Stimulated activated memory B cell treated with anti-CD40 and anti-IgM and Interleukin-4, amounts not matched to agents 10 μg/mL and 1 μg/mL and 100 μg/mL, for 72 hours (primary cell): ENCODE measurements at places on chromosomes 13 and 19.

DNA sequence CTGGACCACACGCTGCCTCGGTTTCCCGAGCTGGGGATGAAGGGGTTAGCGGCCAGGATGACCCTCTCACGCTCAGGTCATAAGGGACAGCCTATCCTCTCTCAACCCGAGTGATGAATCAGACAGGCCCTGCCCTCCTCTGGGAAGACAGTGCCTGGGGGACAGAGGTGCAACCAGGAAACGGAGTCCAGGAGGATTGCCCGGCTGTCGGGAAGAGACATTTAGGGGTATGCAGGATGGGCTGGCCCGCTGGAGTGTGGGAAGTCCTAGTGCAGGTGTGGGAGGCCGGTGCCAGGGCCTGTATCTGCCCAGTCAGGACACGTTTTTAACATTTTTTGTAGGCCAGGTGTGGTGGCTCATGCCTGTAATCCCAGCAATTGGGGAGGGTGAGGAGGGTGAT, 8.3 kb downstream of the LSM7 start:
- no peak overlapping the region for H3K4me3 ChIP-seq
- H3K36me3 ChIP-seq: peaks cover 19% of the 10 kb centered on the region
- H3K27me3 ChIP-seq: no peaks in the 10 kb centered on the region
- no peak overlapping the region for H3K27ac ChIP-seq
- peaks cover 70% of the 10 kb centered on the region for H3K4me1 ChIP-seq
- no peak for ATAC-seq

GRCh38 chr19:35828692-35829301, 16.2 kb upstream of the PRODH2 start:
- H3K27me3 ChIP-seq: peaks cover 69% of the 10 kb centered on the region
- no peaks in the 10 kb centered on the region for H3K4me1 ChIP-seq
- H3K36me3 ChIP-seq: no peaks in the 10 kb centered on the region
- no peak overlapping the region for H3K4me3 ChIP-seq
- no peak for ATAC-seq
- no peak overlapping the region for H3K27ac ChIP-seq

- no peaks in the 10 kb centered on the region for H3K27me3 ChIP-seq
- no peaks in the 10 kb centered on the region for H3K4me1 ChIP-seq
- no peak for ATAC-seq
- H3K4me3 ChIP-seq: no peak overlapping the region
- no peak overlapping the region for H3K27ac ChIP-seq
Measured at GRCh38 chr13:87234981-87235380, 436.2 kb upstream of the SLITRK5 start.

GRCh38 chr13:76016799-76017400, 380.8 kb downstream of the LMO7 start:
- no peaks in the 10 kb centered on the region for H3K36me3 ChIP-seq
- no peak overlapping the region for H3K4me3 ChIP-seq
- no peak overlapping the region for H3K27ac ChIP-seq
- H3K27me3 ChIP-seq: no peaks in the 10 kb centered on the region

GRCh38 chr13:59494151-59494550, 669.6 kb downstream of the DIAPH3 start:
- H3K27me3 ChIP-seq: no peaks in the 10 kb centered on the region
- no peak for ATAC-seq
- H3K36me3 ChIP-seq: no peaks in the 10 kb centered on the region
- no peak overlapping the region for H3K4me3 ChIP-seq

- no peaks in the 10 kb centered on the region for H3K36me3 ChIP-seq
- no peaks in the 10 kb centered on the region for H3K27me3 ChIP-seq
Measured at GRCh38 chr13:67048084-67048820, 181.9 kb downstream of the PCDH9 start.

- H3K27me3 ChIP-seq: no peaks in the 10 kb centered on the region
- no peaks in the 10 kb centered on the region for H3K36me3 ChIP-seq
- peak overlapping the region; percentile 1 for H3K27ac ChIP-seq
- H3K4me1 ChIP-seq: peaks cover 27% of the 10 kb centered on the region
- peak; percentile 57 for ATAC-seq
Measured at GRCh38 chr13:48144413-48145035, 49.6 kb upstream of the MED4 start.

DNA sequence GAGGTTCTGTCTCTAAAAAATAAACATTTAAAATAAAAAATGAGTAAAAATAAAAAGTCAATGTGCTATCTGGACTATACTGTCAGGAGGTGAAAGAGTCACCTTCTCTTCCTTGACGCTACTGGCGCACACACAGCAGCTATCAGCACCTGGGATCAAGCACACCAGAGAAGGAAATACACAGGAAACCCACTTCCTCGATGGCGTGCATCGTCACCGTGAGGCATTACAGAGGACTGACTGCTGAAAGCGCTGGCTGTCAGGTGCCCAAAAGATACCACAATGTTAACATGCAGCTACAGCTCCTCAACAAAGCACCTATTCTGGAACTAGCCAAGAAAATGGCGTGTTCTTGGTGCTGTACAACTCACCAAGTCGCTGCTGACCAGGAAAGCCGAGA, 6.1 kb downstream of the SLC35E1 start:
- no peak overlapping the region for H3K4me3 ChIP-seq
- no peaks in the 10 kb centered on the region for H3K27me3 ChIP-seq
- peaks cover 50% of the 10 kb centered on the region for H3K36me3 ChIP-seq
- peak; percentile 62 for ATAC-seq
- H3K4me1 ChIP-seq: peaks cover 28% of the 10 kb centered on the region
- peak overlapping the region; percentile 62 for H3K27ac ChIP-seq

- no peak overlapping the region for H3K27ac ChIP-seq
- H3K4me3 ChIP-seq: no peak overlapping the region
- H3K36me3 ChIP-seq: no peaks in the 10 kb centered on the region
- no peaks in the 10 kb centered on the region for H3K27me3 ChIP-seq
Measured at GRCh38 chr19:47124937-47125668, 5.5 kb upstream of the SAE1 start.

DNA sequence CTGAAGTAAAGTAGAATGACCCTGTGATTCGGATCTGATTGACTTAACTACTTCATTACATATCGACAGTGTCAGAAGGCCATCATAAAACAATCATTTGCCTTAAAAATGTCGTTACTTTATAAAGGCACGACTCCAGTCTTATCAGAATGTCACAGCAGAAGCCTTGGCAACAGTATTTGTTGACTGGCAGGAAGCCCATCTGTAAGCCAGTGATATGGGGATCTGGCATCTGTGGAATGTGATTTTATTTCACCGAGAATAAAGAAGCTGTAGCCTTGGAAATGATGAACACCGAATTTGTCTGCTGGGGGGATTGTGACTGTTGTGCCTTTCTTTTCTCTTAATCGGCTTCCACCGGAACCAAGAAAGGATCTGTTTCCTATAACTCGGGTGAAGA, 362.5 kb downstream of the TDRD3 start:
- no peaks in the 10 kb centered on the region for H3K36me3 ChIP-seq
- H3K4me1 ChIP-seq: no peaks in the 10 kb centered on the region
- no peak overlapping the region for H3K27ac ChIP-seq
- ATAC-seq: no peak

DNA sequence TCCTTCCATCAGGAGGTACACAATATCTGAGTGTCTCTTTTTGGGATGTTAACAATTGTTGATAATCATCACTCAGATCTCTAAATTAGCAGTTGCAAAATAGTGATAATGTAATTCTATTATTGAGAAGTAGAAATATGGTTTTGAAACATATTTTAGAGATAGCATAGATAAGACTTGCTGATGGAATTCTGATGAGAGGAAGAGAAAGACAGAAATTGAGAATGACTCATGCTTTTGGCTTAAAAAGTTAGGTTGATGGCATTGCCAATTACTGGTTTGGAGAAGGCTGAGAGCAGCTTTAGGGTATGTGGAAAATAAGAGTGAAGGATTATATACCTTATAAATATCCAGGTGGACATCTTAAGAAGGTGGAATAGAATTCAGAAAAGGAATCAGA, 106.4 kb upstream of the EDNRB start:
- no peak for ATAC-seq
- no peak overlapping the region for H3K4me3 ChIP-seq
- peaks cover 9% of the 10 kb centered on the region for H3K4me1 ChIP-seq
- H3K27ac ChIP-seq: no peak overlapping the region
- H3K36me3 ChIP-seq: peaks cover 5% of the 10 kb centered on the region

- ATAC-seq: no peak
- no peak overlapping the region for H3K27ac ChIP-seq
- H3K27me3 ChIP-seq: no peaks in the 10 kb centered on the region
- no peaks in the 10 kb centered on the region for H3K36me3 ChIP-seq
- H3K4me3 ChIP-seq: no peak overlapping the region
Measured at GRCh38 chr13:103625194-103625593, 559.0 kb upstream of the SLC10A2 start.
